SK-N-SH (cell line): ENCODE measurements at places on chromosomes 3 and 15. TPM values are rescaled to one million over a fixed set of nuclear protein-coding genes. Genes with fewer than 3 reads are reported as not detected.

CISH gene
- polyA plus RNA-seq: 2.0 and 2.6 TPM in 2 replicates

GOLGA6C gene
- polyA plus RNA-seq: not detected in 2 replicates

ATP13A5 gene
- polyA plus RNA-seq: not detected in 2 replicates

SLC22A14 gene
- polyA plus RNA-seq: 0.10 and 0.16 TPM in 2 replicates

PIK3R4 gene
- polyA plus RNA-seq: 27.2 and 27.9 TPM in 2 replicates

FBN1 gene
- polyA plus RNA-seq: 248 and 298 TPM in 2 replicates

CKMT1A gene
- 1.2 and 1.7 TPM in 2 replicates for polyA plus RNA-seq

PRR20G gene
- not detected in 2 replicates for polyA plus RNA-seq

P2RY12 gene
- not detected in 2 replicates for polyA plus RNA-seq
